HFFc6 (cell line): ENCODE measurements at places on chromosomes 4 and X. TPM values are rescaled to one million over a fixed set of nuclear protein-coding genes. Genes with fewer than 3 reads are reported as not detected.

Gene SPATA4
- total RNA-seq: 0.18 to 0.24 TPM in 2 of 3 replicates, not detected in the other

Gene DCK
- total RNA-seq: 13.5 to 23.6 TPM (median 23.0 TPM) in 3 replicates

Gene REELD1
- total RNA-seq: not detected in 3 replicates

Gene SLC10A6
- 0.29 to 0.72 TPM (median 0.71 TPM) in 3 replicates for total RNA-seq

Gene KIAA1210
- total RNA-seq: not detected in 2 replicates

Gene SH3TC1
- 0.62 to 1.3 TPM (median 0.76 TPM) in 3 replicates for total RNA-seq

DNA sequence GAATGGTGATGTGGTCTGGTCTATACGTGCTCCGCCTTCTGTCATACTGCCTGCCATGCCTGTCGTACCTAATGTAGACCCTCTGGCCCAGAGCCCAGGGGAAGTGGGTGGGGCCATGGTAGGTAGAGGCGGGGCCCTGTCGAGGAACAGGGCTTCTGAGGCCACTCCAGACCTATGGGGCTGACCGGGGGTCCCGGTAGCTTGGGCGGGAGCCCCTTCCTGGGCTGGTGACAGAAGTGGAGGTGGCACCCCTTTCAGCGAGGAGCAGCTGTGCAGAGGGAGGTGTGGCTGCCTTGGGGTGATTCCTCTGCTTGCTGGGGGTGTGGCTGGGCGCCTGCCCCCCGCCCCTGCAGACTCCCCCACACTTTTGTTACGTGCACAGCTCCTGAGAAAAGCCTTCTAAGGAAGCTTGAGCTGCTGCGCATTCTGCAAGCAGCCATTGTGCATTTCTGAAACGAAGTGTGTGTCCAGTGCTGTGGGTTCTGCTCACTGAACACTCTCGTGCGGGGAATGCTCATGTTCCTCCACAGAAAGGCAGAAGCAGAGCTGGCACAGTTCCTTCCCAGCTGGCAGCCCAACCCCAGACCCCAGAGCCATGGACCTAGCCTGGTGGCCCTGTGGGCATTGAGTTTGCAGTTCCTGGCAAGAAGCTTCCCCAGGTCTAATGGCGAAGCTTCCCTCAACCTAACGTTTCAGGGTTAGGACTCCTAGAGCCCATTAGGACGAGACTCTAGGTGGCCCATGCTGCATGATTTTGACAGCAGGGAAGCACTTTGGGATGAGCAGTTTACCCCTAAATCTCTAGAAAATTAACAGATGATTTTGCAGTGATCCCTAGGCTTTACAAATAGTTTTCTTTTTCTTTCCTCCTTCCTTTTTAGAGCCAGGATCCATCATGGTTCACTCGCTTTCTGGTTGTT lies 72.7 kb upstream of the HGFAC start:
- peak overlapping the region; percentile 84 for H3K4me3 ChIP-seq
- DNase-seq: no peak
- H3K4me1 ChIP-seq: peaks cover 34% of the 10 kb centered on the region
- 0 out of 2 replicates have a peak, but pooled peaks cover 4% of the 10 kb centered on the region for H3K36me3 ChIP-seq
- H3K27me3 ChIP-seq: peaks cover 7% of the 10 kb centered on the region

DNA sequence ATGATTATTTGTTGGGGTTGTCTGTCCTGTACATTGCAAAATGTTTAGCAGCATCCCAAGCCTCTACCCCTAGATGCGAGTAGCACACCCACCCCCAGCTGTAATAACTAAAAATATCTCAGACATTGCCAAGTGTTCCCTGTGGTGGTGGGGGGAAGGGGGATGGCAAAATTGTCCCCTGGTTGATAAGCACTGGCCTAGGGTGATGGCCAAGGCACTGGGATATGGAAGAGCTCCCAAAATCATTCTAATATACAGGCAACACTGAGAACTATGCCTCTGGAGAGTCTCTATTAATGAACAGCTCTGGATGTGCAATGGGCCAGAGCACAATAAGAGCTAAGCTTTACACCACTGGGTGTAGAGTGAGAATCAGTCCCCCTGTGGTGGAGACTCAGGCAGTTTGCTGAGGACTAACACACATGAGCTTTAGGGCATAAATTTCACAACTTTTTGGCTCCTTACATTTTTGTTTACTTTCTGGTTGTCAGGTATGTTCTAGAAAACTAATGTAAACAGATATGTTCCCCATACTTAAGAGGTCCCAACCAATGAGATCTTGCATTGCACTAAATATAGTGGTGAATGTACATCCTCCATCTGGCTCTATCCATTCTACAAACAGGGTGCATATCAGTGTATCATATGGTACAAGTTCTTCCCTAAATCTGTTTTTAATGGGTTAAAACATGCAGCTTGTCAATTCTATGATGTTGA lies 34.5 kb downstream of the EDNRA start:
- H3K27ac ChIP-seq: no peak overlapping the region
- H3K4me1 ChIP-seq: peaks cover 49% of the 10 kb centered on the region
- no peak for DNase-seq
- no peaks in the 10 kb centered on the region for H3K36me3 ChIP-seq
- no peaks in the 10 kb centered on the region for H3K27me3 ChIP-seq

DNA sequence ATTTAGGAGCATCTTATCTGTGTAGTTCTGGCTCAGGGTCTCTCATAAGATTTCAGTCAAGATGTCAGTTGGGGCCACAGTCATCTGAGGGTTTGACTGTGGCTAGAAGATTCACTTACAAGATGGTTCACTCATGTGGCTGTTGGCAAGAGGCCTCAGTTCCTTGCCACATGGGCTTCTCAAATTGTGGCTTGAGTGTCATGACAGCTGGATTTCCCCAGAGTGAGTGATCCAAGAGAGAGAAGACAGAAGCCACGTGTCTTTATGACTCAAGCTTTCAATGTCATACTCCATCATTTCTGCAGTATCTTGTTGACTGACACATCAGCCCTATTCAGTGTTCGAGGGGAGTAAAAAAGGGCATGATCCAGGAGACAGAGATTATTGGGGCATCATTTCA lies 131.3 kb upstream of the AP1S2 start:
- peaks cover 22% of the 10 kb centered on the region for H3K4me1 ChIP-seq
- no peak for DNase-seq
- no peak overlapping the region for H3K27ac ChIP-seq
- 0 out of 2 replicates have a peak, but pooled peaks cover 3% of the 10 kb centered on the region for H3K36me3 ChIP-seq

- H3K4me3 ChIP-seq: no peak overlapping the region
- H3K4me1 ChIP-seq: peaks cover 71% of the 10 kb centered on the region
- no peak overlapping the region for H3K27ac ChIP-seq
Measured at GRCh38 chr4:119238068-119238722, 25.7 kb downstream of the USP53 start.

- H3K27me3 ChIP-seq: no peaks in the 10 kb centered on the region
- no peaks in the 10 kb centered on the region for H3K36me3 ChIP-seq
- H3K27ac ChIP-seq: no peak overlapping the region
- H3K4me1 ChIP-seq: no peaks in the 10 kb centered on the region
Measured at GRCh38 chrX:43693602-43694406, 37.7 kb downstream of the MAOA start.

DNA sequence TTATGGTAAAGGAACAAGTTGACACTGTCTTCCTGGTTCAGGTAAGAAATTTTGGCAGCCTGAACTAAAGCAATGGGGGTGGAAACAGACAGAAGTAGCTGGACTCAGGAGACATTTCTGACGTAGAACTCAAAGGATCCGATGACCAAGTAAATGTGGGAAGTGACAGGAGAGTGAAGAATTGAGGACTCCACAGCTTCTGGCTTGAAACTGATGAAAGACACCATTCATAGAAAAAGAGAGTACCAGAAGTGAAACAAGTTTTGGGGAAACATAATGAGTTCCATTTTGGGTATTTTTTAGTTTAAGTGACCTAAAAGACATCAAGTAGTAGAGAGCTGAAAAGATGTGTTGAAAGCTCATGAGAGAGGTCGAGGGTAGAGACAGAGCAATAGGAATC lies 5.7 kb downstream of the FAM120C start:
- H3K36me3 ChIP-seq: peaks cover 12% of the 10 kb centered on the region; the same call in 1 of the 2 replicates
- H3K4me1 ChIP-seq: peaks cover 56% of the 10 kb centered on the region
- DNase-seq: no peak
- H3K27me3 ChIP-seq: peaks cover 2% of the 10 kb centered on the region; the same call in 1 of the 2 replicates
- H3K27ac ChIP-seq: peak overlapping the region; percentile 78

GRCh38 chr4:16661813-16662212 lies 236.6 kb downstream of the LDB2 start:
- peaks cover 35% of the 10 kb centered on the region for H3K36me3 ChIP-seq
- no peak for DNase-seq
- H3K4me3 ChIP-seq: no peak overlapping the region
- H3K27me3 ChIP-seq: no peaks in the 10 kb centered on the region
- no peak overlapping the region for H3K27ac ChIP-seq

- H3K27me3 ChIP-seq: no peaks in the 10 kb centered on the region
- peak; percentile 88 for DNase-seq
- peaks cover 1% of the 10 kb centered on the region for H3K36me3 ChIP-seq
- peaks cover 69% of the 10 kb centered on the region for H3K4me1 ChIP-seq
- H3K27ac ChIP-seq: peak overlapping the region; percentile 86
Measured at GRCh38 chr4:80213117-80213815, 16.0 kb downstream of the PRDM8 start.

- no peaks in the 10 kb centered on the region for H3K36me3 ChIP-seq
- peaks cover 38% of the 10 kb centered on the region for H3K4me1 ChIP-seq
- no peak overlapping the region for H3K4me3 ChIP-seq
- peak; percentile 71 for DNase-seq
Measured at GRCh38 chr4:40325406-40326019, 9.6 kb upstream of the CHRNA9 start.

DNA sequence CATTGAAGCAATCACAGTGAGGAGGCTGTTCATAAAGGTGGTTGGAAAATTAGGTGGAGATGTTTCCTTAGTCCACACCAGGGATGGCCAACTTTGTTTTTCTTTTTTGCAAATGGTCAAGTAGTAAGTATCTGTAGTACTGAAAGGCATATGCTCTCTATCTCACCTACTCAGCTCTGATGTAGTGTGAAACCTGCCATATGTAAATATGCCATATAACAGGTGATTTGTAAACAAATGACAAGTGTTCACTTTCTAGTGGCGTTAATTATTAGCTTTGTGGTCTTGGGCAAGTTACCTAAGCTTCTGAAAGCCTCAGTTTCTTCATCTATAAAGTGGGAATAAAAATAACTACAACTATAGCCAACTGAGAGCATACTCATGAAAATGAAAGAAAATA lies 421.4 kb upstream of the LCORL start:
- no peaks in the 10 kb centered on the region for H3K36me3 ChIP-seq
- H3K27ac ChIP-seq: no peak overlapping the region
- DNase-seq: no peak
- no peaks in the 10 kb centered on the region for H3K27me3 ChIP-seq
- no peaks in the 10 kb centered on the region for H3K4me1 ChIP-seq
- no peak overlapping the region for H3K4me3 ChIP-seq

DNA sequence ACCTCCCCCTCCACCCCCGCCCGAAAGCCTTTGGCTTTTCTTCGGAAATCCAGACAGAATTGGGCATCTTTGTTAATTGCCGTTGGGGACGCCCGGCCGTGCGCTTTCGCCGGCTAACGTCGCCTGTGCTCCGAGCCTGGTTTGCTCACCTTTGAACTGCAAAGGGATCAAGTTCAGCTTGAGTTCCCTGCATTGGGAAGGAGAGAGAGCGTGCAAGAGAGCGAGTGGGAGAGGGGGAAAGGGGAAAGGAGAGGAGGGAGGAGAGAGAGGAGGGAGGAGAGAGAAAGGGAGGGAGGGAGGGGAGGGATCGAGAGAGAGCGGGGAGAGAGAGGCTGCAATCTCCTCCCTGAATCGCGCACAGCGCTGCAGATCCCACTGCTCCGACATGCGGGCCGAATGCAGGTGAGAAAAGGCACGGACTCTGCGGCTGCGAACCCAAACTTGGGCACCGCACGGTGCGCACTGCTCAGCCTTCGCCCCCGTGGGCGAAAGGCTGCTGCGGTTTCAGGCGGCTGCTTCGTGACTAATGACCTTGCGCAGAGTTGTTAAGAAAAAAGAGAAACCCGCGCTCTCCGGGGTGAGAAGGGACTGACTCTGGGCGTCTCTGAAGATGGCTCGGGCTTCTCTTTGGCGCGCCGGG lies at the start of gene PCDH7:
PCDH7 (plus strand) TSS at position 349 of the 640 bp plus-strand sequence. CDS start 1,054 bp downstream, outside the sequence.
- no peaks in the 10 kb centered on the region; the same call in 1 of the 2 replicates for H3K36me3 ChIP-seq
- peak; percentile 11 for DNase-seq
- no peak within 1 kb of the TSS; the same call in 1 of the 2 replicates for H3K27ac ChIP-seq

- H3K4me1 ChIP-seq: peaks cover 41% of the 10 kb centered on the region
- H3K27ac ChIP-seq: peak overlapping the region; percentile 86
- peak overlapping the region; percentile 73 for H3K4me3 ChIP-seq
Measured at GRCh38 chr4:38030023-38030422, 69.8 kb downstream of the PTTG2 start.

GRCh38 chrX:149491812-149492211 lies 13.3 kb downstream of the IDS start:
- 0 out of 2 replicates have a peak, but pooled peaks cover 2% of the 10 kb centered on the region for H3K27me3 ChIP-seq
- peaks cover 35% of the 10 kb centered on the region for H3K4me1 ChIP-seq
- no peak for DNase-seq
- peaks cover 23% of the 10 kb centered on the region for H3K36me3 ChIP-seq
- H3K4me3 ChIP-seq: no peak overlapping the region

GRCh38 chrX:14697451-14697850 lies 168.1 kb downstream of the GLRA2 start:
- peak; percentile 3 for DNase-seq
- H3K27ac ChIP-seq: no peak overlapping the region
- no peaks in the 10 kb centered on the region for H3K36me3 ChIP-seq
- H3K4me1 ChIP-seq: peaks cover 20% of the 10 kb centered on the region
- H3K27me3 ChIP-seq: no peaks in the 10 kb centered on the region; the same call in 1 of the 2 replicates

DNA sequence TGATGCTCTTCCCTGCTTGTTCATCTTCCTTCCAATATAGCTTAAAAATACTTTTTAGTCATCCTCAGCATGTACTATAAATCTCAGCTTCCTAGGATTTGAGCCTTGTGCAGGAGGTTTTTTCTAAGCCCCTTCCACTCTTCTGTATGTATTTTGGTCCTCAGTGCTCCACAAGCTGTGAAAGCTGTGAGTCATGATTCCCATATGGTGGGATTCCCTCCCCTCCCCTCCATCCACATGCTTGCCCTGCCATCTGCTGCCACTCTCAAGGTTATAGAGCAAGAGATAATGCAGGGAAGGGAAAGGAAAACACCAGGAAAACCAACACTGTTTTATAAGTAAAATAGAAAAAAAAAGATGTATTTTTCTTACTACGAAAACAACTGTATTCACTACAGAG lies 58.5 kb upstream of the AP1S2 start:
- H3K27ac ChIP-seq: no peak overlapping the region
- no peak for DNase-seq
- H3K4me1 ChIP-seq: no peaks in the 10 kb centered on the region
- H3K27me3 ChIP-seq: peaks cover 2% of the 10 kb centered on the region

DNA sequence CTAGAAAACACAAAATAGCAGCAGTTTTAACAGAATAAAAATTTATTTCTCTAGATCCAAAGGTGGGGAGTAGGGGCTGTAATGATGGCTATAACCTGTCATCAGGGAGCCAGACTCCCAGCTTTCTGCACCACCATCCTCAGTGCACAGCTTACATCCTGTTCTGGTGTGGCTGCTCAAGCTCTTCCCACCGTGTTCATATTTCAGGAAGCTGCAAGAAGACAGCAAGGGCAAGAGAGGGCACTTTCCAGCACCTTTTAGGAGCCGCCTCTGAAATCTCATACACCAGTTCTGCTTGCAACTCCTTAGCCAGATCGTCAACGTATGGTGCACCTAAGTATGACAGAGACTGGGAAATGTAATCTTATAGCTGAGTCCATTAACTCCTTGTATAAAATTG lies 253.7 kb downstream of the CENPC start:
- H3K4me1 ChIP-seq: no peaks in the 10 kb centered on the region
- DNase-seq: no peak
- H3K4me3 ChIP-seq: no peak overlapping the region
- no peaks in the 10 kb centered on the region for H3K27me3 ChIP-seq
- H3K36me3 ChIP-seq: no peaks in the 10 kb centered on the region
